ENCODE measurements at places on chromosomes 16 and 17.

- DNase-seq: peak; percentile 86
These were observed 4.5 kb upstream of the UNC13D start for GRCh38 chr17:75848523-75849278.

DNA sequence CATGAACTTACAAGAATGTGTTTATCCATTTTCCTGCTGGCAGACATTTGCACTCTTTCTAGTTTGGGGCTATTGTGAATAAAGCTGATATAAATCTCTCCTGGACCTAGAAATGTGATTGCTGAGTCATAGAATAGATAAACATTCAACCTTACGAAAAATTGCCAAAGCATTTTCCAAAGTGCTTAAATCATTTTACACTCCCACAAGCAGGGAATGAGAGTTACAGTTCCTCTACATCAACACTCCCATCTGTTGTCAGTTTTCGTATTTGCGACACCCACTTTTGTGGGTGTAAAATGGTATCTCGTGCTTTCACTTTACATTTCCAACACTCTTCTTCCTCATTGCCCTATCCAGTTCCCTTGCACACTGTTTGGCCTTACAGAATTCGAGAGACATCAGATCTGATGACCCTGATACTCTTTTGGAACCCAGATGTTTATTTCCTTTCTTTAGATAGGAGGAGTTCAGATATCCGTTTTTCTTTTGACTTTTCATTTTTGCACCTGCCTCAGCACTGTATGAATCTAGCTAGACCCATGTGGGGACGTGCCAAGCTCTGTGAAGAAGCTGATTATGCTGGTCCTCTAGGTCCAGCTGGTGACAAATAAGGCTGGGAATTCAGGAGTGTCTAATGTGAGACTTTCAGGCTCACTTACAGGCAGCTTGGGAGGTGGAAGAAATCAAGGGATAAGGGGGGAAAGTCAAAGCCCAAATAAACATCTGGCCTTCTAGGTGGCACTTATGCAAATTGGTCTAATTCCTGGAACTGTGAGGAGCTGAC is 14.0 kb downstream of the SOX9 start:
- DNase-seq: no peak

DNA sequence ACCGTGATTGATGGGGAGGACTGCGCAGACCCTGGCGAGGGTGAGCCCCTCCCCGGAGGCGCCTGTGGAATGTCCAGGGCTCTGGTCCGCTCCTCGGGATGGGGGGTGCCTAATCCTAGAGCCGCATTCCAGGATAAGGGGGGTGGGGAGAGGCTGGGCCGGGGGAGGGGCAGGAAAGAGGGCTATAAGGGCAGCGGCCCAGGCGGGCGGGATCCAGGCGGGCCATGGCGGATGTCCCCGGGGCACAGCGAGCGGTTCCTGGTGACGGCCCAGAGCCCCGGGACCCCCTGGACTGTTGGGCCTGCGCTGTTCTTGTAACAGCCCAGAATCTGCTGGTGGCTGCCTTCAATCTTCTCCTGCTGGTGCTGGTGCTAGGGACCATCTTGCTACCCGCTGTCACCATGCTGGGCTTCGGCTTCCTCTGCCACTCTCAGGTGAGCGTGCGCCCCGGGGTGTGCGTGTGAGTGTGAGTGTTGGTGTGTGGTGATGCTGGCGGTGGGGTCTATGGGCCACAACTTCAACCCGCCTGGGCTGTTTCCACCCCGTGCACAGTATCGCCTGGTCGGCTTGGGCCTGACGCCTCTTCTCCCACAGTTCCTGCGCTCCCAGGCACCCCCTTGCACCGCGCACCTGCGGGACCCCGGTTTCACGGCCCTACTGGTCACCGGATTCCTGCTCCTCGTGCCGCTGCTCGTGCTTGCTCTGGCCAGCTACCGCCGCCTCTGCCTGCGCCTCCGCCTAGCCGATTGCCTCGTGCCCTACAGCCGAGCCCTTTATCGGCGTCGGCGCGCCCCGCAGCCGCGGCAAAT is at the start of gene TMEM88:
Gene TMEM88, plus strand, starts transcription at position 216 of the 809 bp plus-strand sequence. Its CDS starts 9 bp downstream, at position 225.
- peak; percentile 32 for DNase-seq

- DNase-seq: no peak
These were observed 19.0 kb upstream of the ZNF652 start for GRCh38 chr17:49381033-49381432.

- DNase-seq: no peak
These were observed 743.1 kb downstream of the KCNJ18 start for GRCh38 chr17:22435231-22435974.

- DNase-seq: no peak
These were observed 384.5 kb downstream of the CPPED1 start for GRCh38 chr16:12419151-12419550.

- no peak for DNase-seq
These were observed 584 bp upstream of the TNRC6A start for GRCh38 chr16:24728891-24729242.

- DNase-seq: no peak
These were observed 4.4 kb upstream of the RASL10B start for GRCh38 chr17:35726953-35727460.

- peak; percentile 81 for DNase-seq
These were observed 40.7 kb downstream of the ZDHHC7 start for GRCh38 chr16:84970447-84971127.

GRCh38 chr17:39782481-39782880 is 44.7 kb downstream of the GRB7 start:
- no peak for DNase-seq

DNA sequence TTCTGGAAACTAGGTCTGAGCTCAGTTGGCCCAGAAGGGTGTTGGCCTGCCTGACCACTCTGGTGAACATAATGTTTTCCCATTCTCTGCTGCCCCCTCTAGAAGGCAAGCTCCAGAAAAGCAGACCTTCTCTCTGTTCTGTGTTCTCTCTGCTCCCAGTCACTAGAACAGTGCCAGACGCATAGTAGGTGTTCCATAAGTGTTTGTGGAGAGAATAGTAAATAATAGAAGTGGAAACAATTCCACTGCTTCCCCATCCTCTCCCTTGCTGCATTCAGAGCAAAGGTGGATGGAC is 32.2 kb upstream of the ETV4 start:
- DNase-seq: no peak

DNA sequence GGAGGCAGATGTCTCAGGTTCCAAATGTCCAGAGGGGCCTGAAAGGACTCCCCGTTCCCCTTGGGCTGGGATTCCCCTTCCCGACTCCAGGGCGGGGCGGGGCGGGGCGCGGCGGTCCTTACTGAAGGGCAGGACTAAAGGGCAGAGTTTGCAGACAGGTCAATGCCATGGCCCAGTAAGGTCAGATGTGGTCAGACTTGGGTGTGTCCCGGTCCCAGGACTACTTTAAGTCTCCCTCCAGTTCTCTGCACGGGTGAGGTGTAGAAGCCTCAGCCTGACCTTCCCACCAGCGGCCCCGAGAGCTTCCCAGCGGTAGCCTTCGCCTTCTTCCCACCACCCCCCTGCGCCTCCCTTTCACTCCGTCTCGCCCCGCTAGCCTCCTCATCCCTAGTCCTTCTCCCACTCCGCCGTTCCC is 532 bp downstream of the KDM6B start:
- peak; percentile 52 for DNase-seq

DNA sequence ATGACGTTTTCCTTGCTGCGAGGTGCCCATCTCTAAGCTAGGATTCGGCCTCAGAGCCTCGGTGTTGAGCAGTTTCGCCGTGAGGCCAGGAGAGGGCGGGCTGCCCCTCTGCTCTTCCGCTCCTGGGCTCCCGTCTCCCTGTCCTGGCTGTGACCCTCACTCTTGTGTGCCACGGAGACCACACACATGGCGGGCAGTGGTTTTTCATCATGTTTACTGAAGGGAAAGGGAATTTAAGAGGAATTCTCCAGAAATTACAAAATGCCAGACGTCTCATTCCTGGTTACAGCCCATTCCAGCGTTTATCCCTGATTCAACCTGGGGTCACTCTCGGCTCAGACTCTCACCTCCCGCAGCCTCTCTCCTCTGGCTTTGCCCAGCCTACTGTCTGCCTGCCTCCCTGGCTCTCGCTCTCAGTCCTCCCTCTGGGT is 96.8 kb upstream of the ELAC2 start:
- peak; percentile 1 for DNase-seq

DNA sequence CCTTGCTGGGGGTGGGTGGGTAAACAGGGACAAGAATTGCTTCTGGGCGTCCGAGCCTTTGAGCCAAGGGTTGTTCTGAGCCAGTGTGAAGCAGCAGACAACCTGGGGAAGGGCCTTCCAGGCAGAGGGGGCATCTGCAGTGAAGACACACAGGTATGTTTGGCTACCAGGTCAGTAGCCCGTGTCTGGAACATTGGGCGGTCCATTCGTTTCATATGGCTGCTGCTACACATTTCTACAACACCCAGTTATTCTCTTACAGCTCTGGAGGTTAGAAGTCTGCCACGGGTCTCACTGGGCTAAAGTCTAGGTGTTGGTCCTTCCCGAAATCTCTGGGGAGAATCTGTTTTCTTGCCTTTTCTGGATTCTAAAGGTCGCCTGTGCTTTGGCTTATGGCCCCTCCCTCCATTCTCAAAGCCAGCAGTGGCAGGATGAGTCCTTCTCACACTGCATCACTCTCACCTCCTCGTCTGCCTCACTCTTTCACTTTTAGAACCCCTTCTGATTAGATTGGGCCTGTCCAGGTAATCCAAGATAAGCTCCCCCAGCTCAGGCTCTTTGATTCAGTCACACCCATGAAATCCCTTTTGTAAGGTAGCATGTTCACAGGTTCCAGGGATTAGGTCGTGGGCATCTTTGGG is 136.1 kb downstream of the CLEC16A start:
- no peak for DNase-seq

- DNase-seq: no peak
These were observed 61.1 kb downstream of the B9D1 start for GRCh38 chr17:19301274-19301951.

DNA sequence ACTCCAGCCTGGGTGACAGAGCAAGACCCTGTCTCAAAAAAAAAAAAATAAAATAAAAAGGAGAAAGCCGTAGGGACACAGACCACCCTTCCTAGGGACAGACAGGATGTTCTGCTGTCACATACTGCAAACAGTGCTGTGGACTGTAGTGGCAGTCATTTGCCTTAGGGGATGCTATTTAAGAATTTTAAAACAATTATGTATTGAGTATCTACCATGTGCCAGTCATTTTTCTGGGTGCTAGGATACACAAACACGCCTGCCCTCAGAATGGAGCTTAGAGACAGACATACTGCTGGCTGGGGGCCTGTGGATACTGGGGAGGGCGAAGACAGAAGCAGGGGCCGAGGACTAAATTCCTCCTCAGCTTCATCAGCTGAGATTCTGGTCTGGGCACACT is 45.5 kb downstream of the MRC2 start:
- no peak for DNase-seq

DNA sequence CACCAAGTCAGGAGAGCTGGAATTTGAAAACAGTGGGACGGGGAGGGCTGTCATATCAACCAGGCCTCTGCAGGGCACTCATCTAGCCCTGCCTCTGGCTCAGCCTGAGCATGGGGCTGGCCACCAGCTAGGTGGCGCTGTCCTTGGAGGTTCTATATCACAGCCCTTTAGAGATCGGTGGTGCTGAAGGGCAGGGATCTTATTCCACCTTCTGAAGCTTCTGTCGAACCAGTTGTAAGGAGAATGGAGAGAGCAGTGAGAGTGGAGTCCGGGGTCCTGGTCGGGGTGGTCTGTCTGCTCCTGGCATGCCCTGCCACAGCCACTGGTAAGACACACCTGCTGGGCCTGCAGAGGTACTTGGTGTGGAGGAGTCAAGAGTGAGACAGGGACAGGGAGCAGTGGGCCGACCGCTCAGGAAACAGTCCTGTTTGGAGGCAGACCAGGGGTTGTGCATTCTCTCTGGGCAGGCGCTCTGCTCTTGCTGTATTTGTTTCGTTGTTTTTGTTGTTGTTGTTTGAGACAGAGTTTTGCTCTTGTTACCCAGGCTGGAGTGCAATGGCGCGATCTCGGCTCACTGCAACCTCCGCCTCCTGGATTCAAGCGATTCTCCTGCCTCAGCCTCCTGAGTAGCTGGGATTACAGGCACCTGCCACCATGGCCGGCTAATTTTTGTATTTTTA is at the start of gene CES3:
Gene CES3, plus strand, starts transcription at position 202 of the 680 bp plus-strand sequence. Its CDS starts 42 bp downstream, at position 244.
- DNase-seq: peak; percentile 60

GRCh38 chr16:23066676-23067075 is 82.6 kb downstream of the USP31 start:
- DNase-seq: no peak

DNA sequence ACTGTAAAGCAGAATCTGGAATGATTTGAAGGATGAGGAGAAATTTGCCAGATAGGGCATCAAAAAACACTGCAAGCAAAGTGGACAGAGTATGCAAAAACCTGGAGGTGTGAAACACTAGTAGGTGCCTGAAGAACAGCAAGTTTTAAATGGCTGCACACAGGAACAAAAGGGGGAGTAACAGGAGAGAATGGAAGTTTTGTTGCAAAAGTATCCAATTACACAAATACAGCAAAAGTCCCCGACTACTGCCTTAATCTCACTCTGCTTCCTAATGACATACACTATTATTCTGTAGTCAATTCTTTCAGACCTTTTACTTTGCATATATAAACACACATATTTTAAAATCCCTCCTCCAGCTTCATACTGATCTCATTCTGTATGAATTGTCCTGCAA is 1.5 kb downstream of the HEATR6 start:
- no peak for DNase-seq

GRCh38 chr17:64259922-64260321 is 3.1 kb downstream of the TEX2 start:
- no peak for DNase-seq

DNA sequence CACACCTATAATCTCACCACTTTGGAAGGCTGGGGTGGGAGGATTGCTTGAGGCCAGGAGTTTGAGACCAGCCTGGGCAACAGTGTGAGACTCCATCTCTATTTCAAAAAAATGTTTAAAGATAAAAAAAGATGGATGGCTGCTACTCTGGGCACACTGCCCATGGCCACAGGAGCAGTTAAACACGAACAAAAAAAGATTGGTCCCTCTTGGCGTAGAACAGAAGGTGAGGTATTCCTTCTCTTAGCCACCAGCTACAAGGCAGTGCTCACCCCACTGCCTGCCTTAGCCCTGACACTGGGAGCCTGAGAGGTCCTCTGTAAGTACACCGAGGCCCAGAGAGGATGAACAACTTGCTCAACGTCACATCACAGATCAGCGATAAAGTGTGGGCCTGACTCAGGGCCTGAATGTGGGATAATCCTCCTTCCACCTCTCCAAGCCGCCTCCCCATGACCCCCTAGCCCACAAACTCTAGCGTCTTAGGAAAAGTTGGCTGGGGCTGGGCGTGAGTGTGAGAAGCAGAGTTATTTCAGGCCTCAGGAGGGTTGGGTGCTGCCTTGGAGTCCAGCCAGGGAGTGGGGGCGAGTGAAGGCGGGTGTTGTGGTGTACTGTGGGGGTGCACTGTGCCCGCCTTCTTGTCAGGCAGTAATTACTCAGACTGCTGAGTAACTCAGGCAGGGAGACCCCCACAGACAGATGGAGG is 2.3 kb upstream of the DPH1 start:
- DNase-seq: no peak
